AG08395 (cell line): ENCODE measurements at places on chromosomes 6 and 20.
A peak's percentile ranks its signal among the peaks of the same experiment; 100 is the strongest.

DNA sequence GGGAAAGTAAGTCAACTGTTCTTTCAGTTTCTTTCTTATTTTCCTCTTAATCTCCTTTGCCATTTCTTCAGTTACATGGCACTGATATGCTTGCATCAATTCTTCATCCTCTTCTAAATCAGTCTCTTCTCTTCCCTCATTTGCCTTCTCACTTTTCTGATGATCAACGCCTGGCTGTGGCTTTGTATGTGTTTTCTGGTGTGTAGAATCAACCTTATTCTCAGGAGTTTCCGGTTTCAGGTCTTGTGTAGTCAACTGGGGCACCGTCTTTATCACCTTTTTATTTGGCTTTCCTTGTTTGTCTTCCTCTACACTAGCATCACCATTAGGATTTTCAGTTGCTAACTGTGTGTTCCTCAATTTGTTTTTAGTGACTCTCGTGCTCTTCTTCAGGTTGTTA is 31.6 kb downstream of the AHI1 start:
- no peak for DNase-seq

GRCh38 chr20:57774951-57775350 is 65.1 kb upstream of the PMEPA1 start:
- no peak for DNase-seq

DNA sequence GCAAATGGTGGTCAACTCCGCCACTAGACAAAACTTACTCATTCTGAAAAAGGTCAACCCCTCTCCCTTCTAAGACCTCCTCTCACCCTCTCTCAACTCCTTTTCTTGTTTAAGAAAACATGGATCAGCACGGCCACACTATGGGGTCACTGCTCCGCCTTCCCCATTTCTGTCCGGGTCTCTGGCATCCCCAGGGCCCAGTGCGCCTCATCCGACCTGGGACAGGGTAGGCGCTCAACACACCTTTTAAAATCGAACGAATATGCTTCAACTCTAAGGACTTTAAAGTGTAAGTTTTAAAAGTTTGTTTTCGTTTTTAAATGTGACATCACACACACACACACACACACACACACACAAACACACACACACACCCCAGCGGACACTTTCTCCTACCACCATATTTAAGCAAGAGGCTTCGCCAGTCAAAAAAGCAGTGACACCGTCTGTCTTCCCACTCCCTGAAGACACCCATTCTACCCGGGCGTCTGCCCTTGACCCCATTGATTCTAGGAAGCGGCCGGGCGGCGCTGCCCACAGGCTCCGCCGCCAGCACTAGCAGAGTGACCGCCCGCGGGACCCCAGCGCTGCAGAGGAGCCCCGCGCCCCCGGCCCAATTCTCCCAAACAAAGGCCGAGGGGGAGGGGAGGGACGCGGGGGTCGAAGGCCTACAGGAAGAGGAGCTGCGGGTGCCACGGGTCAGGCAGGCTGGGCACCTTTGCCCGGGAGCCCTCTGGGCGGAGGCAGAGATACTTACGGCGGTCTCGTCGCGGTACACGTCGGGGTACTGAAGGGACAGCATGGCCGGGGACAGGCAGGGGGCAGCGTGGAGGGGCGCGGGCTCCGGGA is 568 bp downstream of the PREP start:
- peak; percentile 29 for DNase-seq

DNA sequence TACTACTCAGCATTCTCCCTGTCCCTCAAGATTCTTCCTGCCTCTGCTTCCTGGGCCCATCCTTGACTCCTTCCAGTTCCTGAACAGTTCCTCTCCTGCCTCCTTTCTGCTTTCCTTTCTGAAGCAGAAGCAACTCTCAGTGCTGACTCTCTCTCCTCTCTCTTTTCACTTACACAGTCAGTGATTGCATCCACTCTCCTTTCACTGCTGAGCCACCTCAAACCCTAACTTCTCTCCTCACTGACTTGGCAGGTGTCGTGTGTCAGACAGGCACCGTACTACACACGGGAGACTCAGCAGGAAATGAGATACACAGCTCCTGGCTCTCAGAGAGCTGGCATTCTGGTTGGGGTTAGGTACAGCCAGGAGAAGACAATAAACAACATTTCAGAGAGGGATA is 5.6 kb downstream of the ABHD16A start:
- no peak for DNase-seq

GRCh38 chr6:30122515-30122914 is 9.6 kb upstream of the TRIM31 start:
- no peak for DNase-seq

DNA sequence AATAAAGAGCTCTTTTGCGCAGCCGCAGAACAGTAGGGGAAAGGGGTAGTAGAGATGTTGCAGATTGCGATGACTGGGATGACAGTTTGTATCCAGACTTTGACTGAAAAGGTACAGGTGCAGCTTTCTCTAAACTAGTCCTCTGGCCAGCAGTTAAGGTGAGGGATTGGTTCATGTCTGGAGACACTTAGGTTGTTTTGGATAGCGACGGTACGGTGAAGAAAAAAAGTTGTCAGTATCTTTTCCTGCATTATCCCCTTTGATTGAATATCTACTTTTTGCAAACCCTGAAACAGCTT is 537 bp downstream of the PRR3 start:
- peak; percentile 50 for DNase-seq

GRCh38 chr6:3330199-3330598 is 71.5 kb downstream of the PSMG4 start:
- DNase-seq, result no peak

DNA sequence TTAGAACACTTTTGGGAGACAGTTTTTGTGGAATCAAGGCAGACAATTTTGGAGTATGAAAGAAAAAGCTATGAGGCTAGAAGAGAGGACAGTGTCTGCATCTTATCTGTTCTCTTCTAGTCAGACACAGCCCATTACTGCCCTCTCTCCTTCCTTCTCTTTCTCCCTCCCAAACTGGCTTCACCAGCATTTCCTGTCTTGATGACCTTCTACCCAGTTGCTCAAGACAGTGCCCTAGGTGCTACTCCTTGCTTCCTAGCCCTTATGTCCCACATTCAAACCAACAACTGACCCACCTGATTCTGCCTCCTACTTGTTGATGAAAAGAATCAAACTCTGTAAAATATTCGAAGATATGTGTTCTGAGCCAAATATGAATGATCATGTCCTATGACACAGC is 116.4 kb upstream of the RIPOR2 start:
- DNase-seq, result no peak

- no peak for DNase-seq
These were observed 105.2 kb upstream of the BMP2 start for GRCh38 chr20:6662309-6662708.

DNA sequence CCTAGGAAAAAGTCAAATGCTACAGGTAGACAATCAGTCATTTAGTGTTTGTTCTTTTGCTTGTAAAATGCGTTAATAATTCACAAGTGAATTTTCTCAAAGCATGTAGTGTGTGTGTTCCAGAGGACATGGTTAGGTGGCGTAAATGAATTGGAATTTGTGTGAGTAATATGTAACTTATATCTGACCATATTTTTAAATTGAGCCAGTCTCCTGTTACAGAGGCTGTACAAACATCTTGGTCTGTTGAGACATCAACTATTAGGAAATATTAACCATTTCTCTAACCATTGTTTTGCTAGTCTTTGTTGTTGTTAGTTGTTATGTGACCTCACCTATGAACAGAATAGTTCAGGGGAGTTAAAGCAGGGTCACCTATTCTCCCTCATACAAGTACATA is 22.7 kb downstream of the MCM8 start:
- DNase-seq, result no peak

- no peak for DNase-seq
These were observed 28.6 kb upstream of the SLC52A3 start for GRCh38 chr20:796921-797320.

DNA sequence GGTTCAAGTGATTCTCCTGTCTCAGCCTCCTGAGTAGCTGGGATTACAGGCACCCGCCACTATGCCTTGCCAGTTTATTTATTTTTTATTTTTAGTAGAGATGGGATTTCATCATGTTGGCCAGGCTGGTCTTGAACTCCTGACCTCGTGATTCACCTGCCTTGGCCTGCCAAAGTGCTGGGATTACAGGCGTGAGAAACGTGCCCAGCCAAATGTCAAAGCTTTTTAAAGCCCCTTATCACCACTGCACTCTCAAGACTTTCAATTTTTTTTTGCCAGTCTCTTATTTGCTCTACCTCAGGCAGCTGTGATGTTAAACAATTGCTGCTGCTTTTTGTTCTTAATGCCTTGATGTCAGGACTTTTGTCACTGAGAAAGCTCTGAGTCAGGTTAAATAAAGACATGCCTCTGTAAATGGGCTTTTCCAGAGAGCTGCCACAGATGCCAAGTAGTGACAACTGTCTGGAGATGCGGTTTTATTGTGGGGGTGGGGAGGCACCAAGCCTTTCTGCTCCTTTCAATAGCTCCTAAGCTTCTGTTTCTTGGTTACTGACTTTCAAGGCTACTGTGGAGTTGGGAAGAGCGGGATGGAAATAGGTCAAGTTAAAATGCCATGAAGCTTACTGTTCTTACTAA is 29.2 kb downstream of the RSPH3 start:
- no peak for DNase-seq
